CD4-positive, alpha-beta T cell treated with Interleukin-10 for 1 hour (primary cell): ENCODE measurements at places on chromosomes 6 and 20.

GRCh38 chr6:81766482-81767069 is 14.1 kb upstream of the TENT5A start:
- no peak for DNase-seq

GRCh38 chr6:89084542-89084941 is 4.0 kb downstream of the PNRC1 start:
- no peak for DNase-seq

DNA sequence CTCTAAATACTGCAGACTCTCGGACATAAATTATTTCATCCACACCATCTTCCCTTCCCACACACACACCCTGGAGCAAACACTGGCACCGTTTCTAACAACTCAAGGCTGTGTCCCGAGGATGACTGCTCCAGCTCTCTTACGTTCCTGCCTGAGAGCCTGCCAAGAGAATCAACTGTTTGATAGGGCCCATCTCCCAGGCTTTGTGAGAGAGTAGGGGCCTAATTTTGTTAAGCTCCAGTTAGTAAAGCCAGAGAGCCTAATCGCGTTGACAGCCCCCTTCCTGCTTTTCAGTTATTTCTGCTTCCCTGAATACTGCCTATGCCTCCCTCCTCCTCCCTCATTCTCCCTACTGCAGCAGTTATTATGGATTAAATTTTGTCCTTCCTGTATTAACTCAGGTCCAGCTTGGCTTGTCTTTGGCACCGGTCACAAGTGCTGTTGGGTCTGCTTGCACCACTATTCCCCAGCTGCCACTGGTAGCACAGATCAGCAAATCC is 118.1 kb upstream of the TMEM181 start:
- DNase-seq, result no peak

DNA sequence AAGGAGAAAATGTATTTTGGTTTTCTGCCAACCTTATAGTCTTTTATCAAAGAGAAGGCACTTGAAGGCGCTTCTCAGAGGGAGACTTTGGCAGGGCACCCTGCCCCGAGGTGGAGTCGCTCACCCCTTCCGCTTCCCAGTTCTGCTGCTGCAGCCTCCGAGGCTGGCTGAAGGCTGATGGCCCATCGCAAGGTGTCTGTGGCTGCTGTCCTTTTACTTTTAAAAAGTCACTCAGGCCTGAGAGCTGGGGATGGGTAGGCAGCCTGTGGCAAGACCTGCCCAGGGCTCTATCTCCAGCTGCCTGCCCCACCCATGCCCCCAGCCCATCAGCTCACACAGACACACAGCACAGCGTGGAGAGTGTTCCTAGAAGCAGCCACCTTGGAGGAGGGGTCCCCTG is 206.6 kb upstream of the CST7 start:
- no peak for DNase-seq

GRCh38 chr20:50194422-50194830 is 3.8 kb downstream of the CEBPB start:
- no peak for DNase-seq
